NCI-H1694 treated with DMSO at 0.1 percent for 48 hours (cell line): ENCODE measurements at places on chromosomes 16 and 17.
A peak's percentile ranks its signal among the peaks of the same experiment; 100 is the strongest.

DNA sequence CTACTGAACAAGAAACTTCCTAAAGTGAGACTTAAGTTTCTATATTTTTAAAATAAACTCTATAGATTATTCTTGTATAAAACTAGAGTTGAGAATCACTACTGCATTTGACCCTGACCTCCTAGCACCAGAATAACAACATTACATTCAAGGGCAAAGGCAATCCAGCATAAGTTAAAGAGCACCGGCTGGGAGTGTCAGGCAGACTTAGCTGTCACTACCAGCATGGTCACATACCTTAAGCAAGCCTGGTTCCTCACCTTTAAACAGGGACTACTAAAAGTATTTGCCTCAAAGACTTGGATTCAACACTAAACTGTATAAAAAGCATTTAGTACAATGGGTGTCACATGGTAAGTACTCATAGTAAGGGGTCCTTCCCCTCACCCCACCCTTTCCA, 90.4 kb downstream of the SSH2 start:
- no peak for DNase-seq

DNA sequence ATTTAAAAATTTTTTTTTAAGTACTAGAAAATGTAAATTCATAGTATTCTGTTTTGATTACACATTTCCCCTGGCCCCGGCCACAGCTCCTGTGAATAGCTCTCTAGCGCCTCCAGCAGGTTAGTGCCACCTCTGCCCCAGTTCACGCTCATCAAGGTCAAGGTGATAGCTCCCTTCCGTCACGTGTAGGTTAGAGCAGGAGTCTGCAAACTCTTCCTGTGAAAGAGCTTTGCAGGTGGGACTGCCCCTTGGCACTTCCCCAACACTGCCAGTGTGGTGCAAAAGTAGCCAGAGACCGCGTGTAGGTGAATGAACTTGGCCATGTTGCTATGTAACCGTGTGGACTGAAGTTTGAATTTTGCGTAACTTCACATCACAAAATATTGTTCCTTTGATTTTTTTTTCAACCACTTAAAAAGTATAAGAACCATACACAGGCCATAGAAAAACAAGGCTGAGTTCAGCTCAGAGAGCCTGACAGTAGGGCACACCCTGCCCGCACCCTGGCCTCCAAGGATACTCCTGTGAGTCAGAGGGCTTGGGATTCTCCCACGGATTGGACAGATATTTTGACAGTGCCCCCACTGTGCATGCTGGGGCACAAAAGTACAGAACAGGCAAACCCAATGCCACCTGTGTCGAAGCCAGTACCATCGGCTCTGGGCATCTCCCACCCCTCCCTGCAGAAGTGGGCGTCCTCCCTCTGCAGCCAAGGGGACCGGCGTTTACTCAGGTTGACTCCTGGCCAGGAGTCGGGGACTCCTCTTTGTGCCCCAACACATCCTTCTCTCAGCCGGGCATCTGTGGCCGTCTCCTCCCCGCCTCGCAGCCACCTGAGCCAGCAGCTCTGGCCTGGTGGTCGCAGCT, 92.0 kb upstream of the CHMP6 start:
- no peak for DNase-seq

DNA sequence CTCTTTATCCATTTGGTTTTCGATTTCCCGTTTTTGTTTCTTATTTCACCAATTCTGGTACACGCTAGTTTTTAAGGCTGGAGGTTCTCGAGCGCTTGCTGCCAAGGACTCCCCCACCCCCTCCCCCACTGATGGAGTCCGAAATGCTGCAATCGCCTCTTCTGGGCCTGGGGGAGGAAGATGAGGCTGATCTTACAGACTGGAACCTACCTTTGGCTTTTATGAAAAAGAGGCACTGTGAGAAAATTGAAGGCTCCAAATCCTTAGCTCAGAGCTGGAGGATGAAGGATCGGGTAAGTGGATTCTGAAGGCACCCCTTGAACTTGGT, 825 bp downstream of the RPTOR start:
- no peak for DNase-seq

- peak; percentile 61 for DNase-seq
Measured at GRCh38 chr16:11602321-11602720, 15.6 kb upstream of the LITAF start.

DNA sequence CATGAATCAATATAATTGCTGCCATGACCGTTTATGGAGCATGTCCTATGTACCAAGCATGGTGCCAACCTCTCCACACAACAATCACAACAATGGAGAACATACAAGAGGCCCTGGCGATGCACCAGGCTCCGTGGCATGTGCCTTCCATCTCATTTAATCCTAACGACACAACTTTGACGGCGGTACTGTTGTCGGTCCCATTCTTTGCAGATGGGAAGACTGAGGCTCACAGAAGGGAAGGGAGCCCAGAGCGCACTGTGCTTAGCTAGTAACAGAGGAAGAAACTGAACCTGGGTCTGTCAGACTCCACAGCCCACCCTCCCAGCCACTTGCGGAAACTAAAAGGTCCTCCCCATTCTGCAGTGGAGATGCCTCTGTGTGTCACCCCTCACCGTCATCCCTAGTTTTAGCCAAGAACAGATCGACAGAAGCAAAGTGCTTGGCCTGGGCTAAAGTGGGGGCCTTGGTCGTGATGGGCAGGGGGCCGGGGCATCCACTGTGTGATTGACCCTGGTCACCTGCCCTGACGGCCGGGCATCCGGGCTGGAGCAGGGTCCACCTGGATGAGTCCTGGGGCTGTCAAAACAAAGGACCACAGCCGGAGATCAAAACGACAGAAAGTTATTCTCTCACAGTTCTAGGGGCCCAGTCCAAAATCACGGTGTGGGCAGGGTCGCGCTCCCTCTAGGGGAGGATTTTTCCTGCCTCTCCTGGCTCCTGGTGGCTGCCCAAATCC, 183.9 kb downstream of the C16orf95 start:
- DNase-seq: no peak
